Esophagus mucosa (tissue), 1 donor: ENCODE measurements at places on chromosomes 3 and 15. TPM values are rescaled to one million over a fixed set of nuclear protein-coding genes. Genes with fewer than 3 reads are reported as not detected.

Gene VGLL3
- total RNA-seq = 1.6 TPM

Gene SNURF
- total RNA-seq = 3.9 TPM

Gene OR5H1
- total RNA-seq = not detected

Gene FANCD2OS
- not detected for total RNA-seq

Gene SOX14
- not detected for total RNA-seq

Gene SPINT1
- 127 TPM for total RNA-seq

Gene GBE1
- total RNA-seq = 25.9 TPM

Gene CCR5
- 0.28 TPM for total RNA-seq
